Naive thymus-derived CD8-positive, alpha-beta T cell (primary cell): ENCODE measurements at places on chromosomes 3 and 15. TPM values are rescaled to one million over a fixed set of nuclear protein-coding genes. Genes with fewer than 3 reads are reported as not detected.

Gene HESX1
- polyA plus RNA-seq: not detected

Gene SERPINI2
- polyA plus RNA-seq: not detected

- no peak for DNase-seq
Observed at GRCh38 chr3:155079746-155080487, at the start of gene MME. Gene MME (plus strand): TSS chr3:155080319. CDS start chr3:155084168, 3,849 bp downstream.

GRCh38 chr15:79332824-79333510 is 22.1 kb downstream of the TMED3 start:
- no peak for DNase-seq

GRCh38 chr3:8143186-8143585 is 358.4 kb upstream of the LMCD1 start:
- no peak for DNase-seq

DNA sequence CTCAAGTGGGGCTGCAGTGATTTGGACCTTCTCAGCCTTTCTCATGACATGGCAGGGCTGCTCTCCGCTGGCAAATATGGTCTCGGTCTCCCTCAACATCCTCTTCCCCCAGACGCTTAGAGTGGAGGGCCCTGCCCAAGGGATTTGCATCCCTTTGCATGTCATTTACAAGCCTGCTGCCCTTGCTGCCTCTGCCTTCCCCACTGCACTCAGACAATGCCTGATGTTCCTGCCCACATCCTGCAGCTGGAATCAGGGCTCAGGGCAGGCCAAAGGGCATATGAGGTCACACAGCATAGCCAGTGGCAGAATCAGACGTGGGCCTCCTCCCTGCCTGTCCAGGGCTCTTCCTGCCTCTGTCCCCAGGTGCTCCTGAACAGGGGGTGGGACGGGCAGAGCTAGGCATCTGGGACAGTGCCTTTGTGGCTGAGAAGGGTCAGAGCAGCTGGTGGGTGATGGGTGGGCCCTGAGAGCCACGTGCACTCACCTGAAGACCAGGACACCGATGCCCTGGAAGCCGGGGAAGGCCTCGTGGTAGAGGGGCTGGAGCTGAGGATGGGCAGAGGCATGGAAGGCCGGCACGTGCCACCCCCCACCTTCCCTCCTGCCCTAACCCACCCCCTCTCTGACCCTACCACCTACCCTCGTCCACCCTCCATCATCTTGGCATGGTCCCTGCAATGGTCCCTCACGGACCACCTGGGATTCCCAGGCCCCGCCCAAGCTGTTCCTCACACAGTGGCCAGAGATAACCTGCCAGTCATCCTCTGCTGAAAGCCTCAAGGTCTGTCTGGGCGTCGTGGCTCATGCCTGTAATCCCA is 27.4 kb upstream of the GOLGA6C start:
- no peak for DNase-seq

Gene OR5K2
- polyA plus RNA-seq: not detected

Gene ZNF80
- polyA plus RNA-seq: 8.0 TPM

DNA sequence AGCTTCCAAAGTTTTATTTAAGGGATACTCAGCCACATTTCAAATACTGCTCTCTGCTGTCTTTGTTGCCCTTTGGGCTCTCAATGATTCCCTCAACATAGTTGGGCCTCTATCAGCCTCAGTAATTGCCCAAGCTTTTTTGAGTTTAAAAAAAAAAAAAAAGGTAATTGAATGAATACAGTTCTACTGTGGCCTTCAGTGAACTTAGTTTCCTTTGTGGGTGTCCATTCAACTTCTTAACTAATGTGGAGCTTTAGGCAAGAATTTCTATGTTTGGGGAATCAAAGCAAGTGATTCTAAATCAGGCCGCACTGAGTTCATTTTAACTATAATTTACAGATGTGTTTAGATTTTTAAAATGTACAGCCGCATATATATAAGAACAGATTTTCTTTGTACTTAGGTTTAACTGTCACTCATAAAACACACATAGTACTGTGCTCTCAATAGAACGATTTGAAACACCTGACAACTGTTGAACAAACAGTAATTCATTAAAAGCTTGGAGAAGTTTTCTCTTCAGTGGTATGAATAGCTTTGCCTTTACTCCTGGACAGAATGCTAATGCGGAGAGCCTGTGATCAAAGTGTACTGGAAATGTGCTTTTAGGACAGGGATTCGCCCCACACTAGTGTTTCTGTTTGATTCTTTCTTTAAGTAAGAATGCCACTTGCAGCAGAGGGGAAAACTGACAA is 844.9 kb upstream of the SEMA6D start:
- DNase-seq: no peak

DNA sequence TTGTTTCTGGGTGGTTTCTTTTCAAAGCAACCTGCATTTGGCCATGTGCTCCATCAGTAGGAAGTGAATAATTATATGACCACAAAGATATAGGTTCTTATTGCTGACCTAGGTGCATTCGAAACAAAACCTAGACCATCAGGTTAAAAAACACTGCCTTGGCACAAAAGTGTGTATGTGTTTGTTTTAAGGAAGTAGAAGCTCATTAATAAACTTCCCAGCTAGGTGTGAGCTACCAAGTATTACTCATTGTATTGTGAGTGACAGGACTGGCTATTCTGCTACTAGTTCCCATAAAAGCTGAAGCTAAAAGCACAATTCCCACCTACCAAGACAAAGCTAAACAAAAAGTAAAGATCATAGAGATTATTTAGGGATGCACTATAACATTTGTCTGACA is 168.2 kb downstream of the TP63 start:
- DNase-seq: no peak

Gene ZNF620
- polyA plus RNA-seq: 3.1 TPM
